ENCODE measurements at places on chromosomes 7 and 10.

- DNase-seq = no peak
These were observed 8.1 kb downstream of the THNSL1 start for GRCh38 chr10:25024528-25024927.

- DNase-seq = no peak
These were observed 33.3 kb upstream of the NMT2 start for GRCh38 chr10:15201589-15202300.

GRCh38 chr10:47257396-47258120 lies 42.4 kb upstream of the GDF10 start:
- no peak for DNase-seq

DNA sequence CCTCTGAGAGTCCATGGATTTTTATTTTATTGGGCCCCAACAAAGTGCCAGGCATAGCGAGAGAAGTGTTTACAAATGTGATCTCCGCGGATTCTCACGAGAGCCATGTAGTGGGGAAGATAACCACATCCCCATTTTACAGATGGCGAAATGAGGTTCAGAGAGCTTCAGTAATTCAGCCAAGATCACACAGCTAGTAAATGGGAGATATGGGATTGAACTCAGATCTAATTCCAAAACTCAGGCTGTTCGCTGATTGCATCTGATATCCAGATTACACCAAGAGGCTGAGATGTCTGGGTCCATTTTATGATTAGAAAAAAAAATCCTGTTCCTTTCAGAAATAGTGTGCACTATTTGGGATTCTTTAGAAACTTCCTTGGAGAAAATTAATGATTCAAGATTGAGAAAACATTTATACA lies 1.3 kb downstream of the FAS start:
- DNase-seq = no peak

DNA sequence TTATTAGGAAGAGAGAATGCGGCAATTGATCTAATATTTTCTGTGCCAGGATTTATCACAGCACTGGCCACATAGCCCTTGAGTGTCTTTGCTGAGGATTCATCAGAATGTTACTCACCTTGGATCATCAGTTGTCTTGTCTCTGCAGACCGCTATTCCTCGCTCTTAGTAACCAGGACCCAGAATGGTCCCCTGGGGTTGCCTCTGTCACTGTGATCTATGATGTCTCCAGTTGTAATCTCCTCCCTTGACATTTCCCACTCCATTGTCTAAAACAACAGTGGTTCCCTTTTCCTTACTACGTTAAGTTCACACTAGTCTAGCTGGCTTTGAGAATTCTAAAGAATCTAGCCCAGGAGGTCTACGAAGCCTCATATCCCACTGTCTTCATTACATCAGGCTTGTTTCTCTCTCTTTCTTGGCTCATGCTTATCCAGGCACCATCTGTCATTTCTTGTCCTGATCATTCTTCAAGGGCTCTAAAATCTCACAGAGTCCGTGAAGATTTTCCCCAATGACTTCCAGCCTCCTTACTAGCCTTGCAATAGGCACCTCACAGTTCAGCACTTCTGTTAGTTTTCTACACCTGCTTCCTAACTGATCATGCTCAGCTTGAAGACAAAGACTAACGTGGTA lies 125.8 kb downstream of the CUBN start:
- no peak for DNase-seq

- DNase-seq = peak; percentile 38
These were observed 48.0 kb upstream of the DLG5 start for GRCh38 chr10:77974396-77975074.

Data from fibroblast of the conjunctiva (primary cell).